ENCODE measurements at places on chromosomes 1 and 21. TPM values are rescaled to one million over a fixed set of nuclear protein-coding genes. Genes with fewer than 3 reads are reported as not detected.

LCE6A gene
- total RNA-seq: not detected

CR2 gene
- total RNA-seq: not detected

VASH2 gene
- total RNA-seq: 5.0 TPM

CEP170 gene
- total RNA-seq: 51.9 TPM

SLC44A3 gene
- total RNA-seq: 0.34 TPM

OR6K3 gene
- not detected for total RNA-seq

HCRTR1 gene
- 0.70 TPM for total RNA-seq

RGS8 gene
- not detected for total RNA-seq

RGS1 gene
- total RNA-seq: not detected

CYYR1 gene
- total RNA-seq: not detected

KRTAP7-1 gene
- not detected for total RNA-seq

TAL1 gene
- not detected for total RNA-seq

SPRR2F gene
- total RNA-seq: not detected

DMBX1 gene
- not detected for total RNA-seq

SPRR1B gene
- not detected for total RNA-seq

NBL1 gene
- total RNA-seq: 103 TPM

MFAP2 gene
- total RNA-seq: 118 TPM

PIK3C2B gene
- total RNA-seq: 4.6 TPM

FLG gene
- total RNA-seq: not detected

OR2M7 gene
- total RNA-seq: not detected

CLCC1 gene
- total RNA-seq: 22.7 TPM

S100A3 gene
- 2.5 TPM for total RNA-seq

SPRR2B gene
- not detected for total RNA-seq

ZZZ3 gene
- 32.6 TPM for total RNA-seq

GNG4 gene
- 0.09 TPM for total RNA-seq

CACHD1 gene
- total RNA-seq: 6.5 TPM

F5 gene
- not detected for total RNA-seq

C1QB gene
- total RNA-seq: not detected

CLDN17 gene
- total RNA-seq: not detected

B3GALT2 gene
- 9.6 TPM for total RNA-seq

FLVCR1 gene
- 3.8 TPM for total RNA-seq

C1QC gene
- not detected for total RNA-seq

RAP1GAP gene
- total RNA-seq: 0.82 TPM

OR2M2 gene
- total RNA-seq: not detected

TCHHL1 gene
- not detected for total RNA-seq

WNT3A gene
- total RNA-seq: not detected

RGS18 gene
- total RNA-seq: not detected

LEFTY2 gene
- total RNA-seq: not detected

OR2L13 gene
- not detected for total RNA-seq

KIF14 gene
- total RNA-seq: 0.23 TPM

NEXN gene
- total RNA-seq: 46.0 TPM

NUP210L gene
- total RNA-seq: not detected

NID1 gene
- total RNA-seq: 323 TPM

ACBD6 gene
- total RNA-seq: 55.7 TPM

PLD5 gene
- total RNA-seq: not detected

COL8A2 gene
- 21.4 TPM for total RNA-seq

SERPINC1 gene
- not detected for total RNA-seq
